Lung (tissue), 17 donors: ENCODE measurements at places on chromosomes 5 and 9. TPM values are rescaled to one million over a fixed set of nuclear protein-coding genes. Genes with fewer than 3 reads are reported as not detected.

DNA sequence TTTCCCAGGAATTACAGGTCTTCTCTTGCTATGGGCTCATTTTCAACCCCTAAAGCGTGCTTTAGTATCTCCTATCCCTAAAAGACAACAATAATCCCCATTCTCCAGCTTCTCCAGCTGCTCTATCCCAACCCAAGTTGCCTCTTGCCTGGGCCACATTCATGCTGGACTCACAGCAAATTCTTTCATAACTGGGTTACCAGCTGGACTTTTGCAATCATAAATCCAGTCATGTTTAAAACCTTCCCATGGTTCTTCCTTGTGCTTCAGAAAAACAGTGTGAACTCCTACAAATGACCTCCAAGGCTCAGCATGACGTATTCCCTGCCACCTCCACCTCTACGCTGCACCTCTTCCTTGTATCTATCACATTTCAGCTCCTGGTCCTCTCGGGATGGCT lies 346.9 kb downstream of the GADD45G start:
- no peaks in the 10 kb centered on the region for H3K27me3 ChIP-seq
- H3K4me3 ChIP-seq, result no peak overlapping the region
- H3K4me1 ChIP-seq, result peaks cover 5% of the 10 kb centered on the region
- H3K27ac ChIP-seq, result no peak overlapping the region

DNA sequence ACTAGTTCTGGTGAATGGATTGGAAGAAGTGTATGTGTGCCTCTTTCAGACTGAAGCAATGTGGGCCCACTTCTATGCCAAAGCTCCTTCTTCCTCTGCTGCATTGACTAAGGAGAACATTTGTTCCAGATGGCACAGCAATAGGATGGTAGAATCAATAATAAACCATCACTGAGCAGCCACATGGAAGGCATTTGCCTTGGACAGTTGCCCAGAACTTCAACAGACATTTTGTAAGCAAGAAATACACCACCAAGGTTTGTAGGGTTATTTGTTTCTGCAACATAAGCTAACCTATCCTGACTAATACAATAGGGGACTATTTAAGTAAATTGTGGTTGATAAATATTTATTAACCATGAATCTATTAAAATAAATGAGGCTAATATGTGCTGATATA lies 37.7 kb upstream of the CSNK1G3 start:
- no peak overlapping the region for H3K27ac ChIP-seq
- no peaks in the 10 kb centered on the region for H3K27me3 ChIP-seq
- no peak for DNase-seq

Gene WDR38
- total RNA-seq, result 28.9 TPM

Gene PTGDS
- total RNA-seq, result 159 TPM

DNA sequence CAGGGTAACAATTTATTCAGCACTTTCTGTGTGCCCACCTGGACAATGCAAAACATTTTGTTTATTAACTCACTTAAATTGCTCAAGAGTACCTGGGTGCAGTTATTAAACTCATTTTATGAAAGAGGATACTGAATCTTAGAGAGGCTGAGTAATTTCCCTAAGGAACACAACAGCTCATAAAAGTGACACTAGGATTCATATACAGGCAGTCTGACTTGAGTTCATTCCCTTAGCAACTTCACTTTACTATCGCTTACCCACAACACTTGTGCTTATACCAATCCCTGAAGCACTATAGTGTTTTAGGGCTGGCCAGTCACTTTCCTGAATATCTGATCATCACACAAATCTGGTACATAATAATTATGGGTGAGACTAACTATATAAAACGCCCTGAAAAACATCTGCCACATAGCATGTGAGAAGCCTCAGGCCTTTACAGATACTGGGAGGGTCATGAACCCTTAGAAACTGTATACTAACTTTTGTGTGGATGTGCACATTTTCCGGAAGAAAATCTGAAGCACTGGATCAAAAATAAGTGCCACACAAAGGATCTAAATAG lies 11.3 kb downstream of the TRPM6 start:
- no peaks in the 10 kb centered on the region for H3K4me1 ChIP-seq
- H3K27me3 ChIP-seq, result no peaks in the 10 kb centered on the region
- no peak overlapping the region for H3K4me3 ChIP-seq
- DNase-seq, result no peak
- no peaks in the 10 kb centered on the region for H3K36me3 ChIP-seq

Gene SLC25A48
- total RNA-seq, result not detected
